ENCODE measurements at places on chromosomes 11 and 22. TPM values are rescaled to one million over a fixed set of nuclear protein-coding genes. Genes with fewer than 3 reads are reported as not detected.

Gene TP53AIP1
- total RNA-seq, result not detected

Gene TRIM49C
- not detected for total RNA-seq

Gene CFAP68
- total RNA-seq, result 4.1 TPM

Gene LYVE1
- 441 TPM for total RNA-seq

Gene ZC3H12C
- 10.5 TPM for total RNA-seq

Gene FJX1
- total RNA-seq, result 25.2 TPM

Gene UCP2
- total RNA-seq, result 3.7 TPM

Gene IL17REL
- not detected for total RNA-seq

Gene OR5A1
- not detected for total RNA-seq

Gene OR2AG2
- under 0.01 TPM for total RNA-seq

Gene CALCA
- total RNA-seq, result not detected

Gene MUC2
- total RNA-seq, result not detected

Gene ADAMTS15
- 26.2 TPM for total RNA-seq

Gene FXYD2
- total RNA-seq, result 0.64 TPM

Gene SHISA8
- not detected for total RNA-seq

Gene OR51B5
- not detected for total RNA-seq

Gene DEUP1
- not detected for total RNA-seq

Gene RIC3
- not detected for total RNA-seq

Gene OR2D2
- 0.25 TPM for total RNA-seq

Gene PHETA2
- total RNA-seq, result 31.1 TPM

Gene INPP5J
- total RNA-seq, result 0.25 TPM

Gene DNAJB7
- total RNA-seq, result not detected

Gene FAT3
- under 0.01 TPM for total RNA-seq

Gene LRRC55
- 0.13 TPM for total RNA-seq

Gene RCN1
- total RNA-seq, result 170 TPM

Gene RASGRP2
- total RNA-seq, result 1.8 TPM

Gene RFPL3
- not detected for total RNA-seq

Gene FOLR2
- not detected for total RNA-seq

Gene C11orf86
- total RNA-seq, result not detected

Gene OR56A3
- total RNA-seq, result not detected

Gene KRTAP5-7
- not detected for total RNA-seq

Gene TSSK2
- total RNA-seq, result not detected

Gene CSNK2A3
- total RNA-seq, result 2.1 TPM

Gene KCNJ11
- total RNA-seq, result 0.64 TPM

Gene XKR3
- not detected for total RNA-seq

Gene MRPL17
- 40.6 TPM for total RNA-seq

Gene KRTAP5-8
- total RNA-seq, result not detected

Gene GLYATL2
- under 0.01 TPM for total RNA-seq

Gene RTCB
- 129 TPM for total RNA-seq

Gene SORL1
- under 0.01 TPM for total RNA-seq

Gene YPEL4
- 0.13 TPM for total RNA-seq

Gene SYTL2
- 0.25 TPM for total RNA-seq

Gene CDCA5
- 3.9 TPM for total RNA-seq

Gene FGF3
- not detected for total RNA-seq

Gene VSTM5
- 0.13 TPM for total RNA-seq

Gene CHST1
- 5.4 TPM for total RNA-seq

Gene TSGA10IP
- total RNA-seq, result not detected

Gene APOL5
- total RNA-seq, result not detected

All from dermis microvascular lymphatic vessel endothelial cell (primary cell).